ENCODE measurements at places on chromosomes 5 and 9.

DNA sequence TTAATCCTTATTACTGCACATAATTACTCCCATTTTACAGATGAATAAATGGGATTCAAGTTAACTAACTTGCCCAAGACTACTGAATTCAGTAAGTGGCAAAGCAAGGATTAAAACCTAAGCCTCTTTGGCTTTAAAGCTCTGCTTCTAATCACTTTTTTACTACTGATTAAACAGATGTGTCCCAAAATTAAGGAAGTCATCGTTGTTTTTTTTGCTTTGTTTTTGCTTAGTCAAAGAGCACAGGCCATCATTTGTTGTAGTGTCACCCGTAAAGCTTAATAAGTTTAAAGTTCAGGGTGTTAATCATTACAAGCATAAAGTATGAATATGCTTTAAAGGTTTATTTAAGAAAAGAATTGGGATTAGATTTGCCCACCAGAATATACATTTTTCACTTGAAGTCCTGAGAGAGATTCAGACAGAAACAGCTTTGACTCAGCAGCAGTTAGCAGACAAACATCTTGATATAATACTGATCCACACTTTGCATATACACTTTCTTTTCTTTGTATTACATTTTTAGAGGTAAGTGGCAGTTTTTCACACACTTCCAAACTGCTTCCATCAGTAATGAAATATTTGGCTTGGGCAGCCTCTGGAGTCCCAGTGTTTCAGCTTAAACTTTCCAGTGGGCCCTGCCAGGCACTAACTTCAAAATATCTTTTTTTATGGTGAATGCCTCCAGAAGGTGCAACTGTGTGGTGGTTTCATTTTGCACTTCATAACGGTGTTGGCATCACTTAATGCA is 52.7 kb downstream of the PIK3R1 start:
- no peak for DNase-seq

DNA sequence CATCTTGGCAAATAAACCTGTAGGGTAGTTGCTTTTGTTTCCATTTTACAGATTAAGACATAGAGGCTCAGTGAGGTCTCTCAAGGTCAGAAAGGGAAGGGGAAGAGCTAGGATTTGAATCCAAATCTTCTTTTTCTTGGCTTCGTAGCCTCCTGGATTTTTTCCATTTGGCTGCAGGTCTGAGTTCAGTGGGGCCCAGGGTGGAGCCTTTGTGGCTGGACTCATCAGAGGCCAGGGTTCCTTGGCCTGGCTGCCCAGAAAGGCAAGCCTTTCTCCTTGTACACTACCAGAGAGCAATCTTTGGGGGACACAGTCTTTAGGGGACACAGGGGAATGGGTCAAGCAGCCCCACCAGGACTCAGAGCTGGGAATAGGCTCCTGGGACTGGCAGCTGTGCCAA is 10.5 kb upstream of the TRAF1 start:
- no peak for DNase-seq

DNA sequence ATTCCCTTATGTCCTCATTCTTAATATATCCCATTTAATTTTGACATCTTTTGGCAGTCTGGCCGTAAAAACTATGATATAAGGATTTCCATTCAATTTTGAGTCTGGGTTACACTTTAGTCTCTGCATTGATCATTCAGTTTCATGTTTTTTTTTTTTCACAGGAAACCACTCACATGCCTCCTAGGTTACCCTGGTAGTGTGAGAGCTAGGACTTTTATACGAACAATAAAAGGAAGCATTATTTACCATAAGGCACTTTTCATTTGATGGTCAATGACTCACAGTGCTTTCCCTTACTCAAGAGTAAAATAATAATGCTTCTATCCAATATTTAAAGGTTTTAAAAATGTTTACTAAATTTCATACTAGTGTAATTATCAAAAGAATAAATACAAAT is 16.4 kb upstream of the DMAC1 start:
- DNase-seq, result no peak

DNA sequence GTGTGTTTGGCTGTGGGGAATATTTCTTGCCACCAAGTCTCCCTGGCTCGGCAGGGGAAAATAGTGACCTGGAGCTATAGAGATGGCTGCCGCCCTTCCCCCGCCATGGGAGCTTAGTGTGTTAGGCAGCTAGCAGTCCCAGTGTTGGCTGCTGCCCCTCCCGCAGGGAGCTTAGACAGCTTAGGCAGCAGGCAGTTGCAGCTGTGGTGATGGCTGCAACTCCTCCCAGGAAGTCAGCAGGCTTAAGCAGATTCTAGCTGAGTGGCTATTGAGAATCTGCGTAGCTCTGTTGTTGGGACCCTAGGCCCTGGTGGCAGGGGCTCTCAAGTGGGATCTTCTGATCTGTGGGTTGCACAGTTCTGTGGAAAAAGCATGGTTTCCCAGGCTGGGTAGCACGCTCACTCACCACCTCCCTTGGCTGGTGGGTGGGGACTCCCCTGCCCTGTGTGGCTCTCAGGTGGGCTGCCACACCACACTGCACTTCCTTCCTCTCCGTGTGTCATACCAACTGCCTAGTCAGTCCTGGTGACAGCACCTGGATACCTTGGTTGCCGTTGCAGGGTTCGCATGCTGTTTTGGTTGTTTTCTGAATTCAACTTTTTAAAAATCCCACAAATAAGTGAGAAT is 9.3 kb downstream of the OR1N2 start:
- DNase-seq, result no peak

GRCh38 chr5:128216860-128217531 is 133.4 kb downstream of the SLC12A2 start:
- no peak for DNase-seq

DNA sequence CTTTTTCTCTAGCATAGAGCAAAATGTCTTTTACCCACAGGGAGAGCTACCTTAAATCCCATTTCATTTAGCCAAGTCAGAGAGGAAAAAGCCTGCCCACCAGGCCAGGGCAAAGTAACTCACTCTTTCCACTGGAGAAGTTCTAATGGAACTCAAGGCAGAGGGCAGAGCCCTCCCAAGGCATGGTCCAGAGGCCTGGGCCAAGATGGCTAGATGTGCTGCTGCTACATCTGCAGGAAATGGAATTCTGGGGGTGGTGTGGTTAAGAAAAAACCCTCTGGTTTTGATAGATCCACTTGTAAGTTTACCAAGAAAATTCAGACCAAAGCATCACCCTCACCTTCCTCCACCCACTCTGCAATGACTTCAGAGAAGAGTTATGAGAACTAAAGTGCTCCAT is 37.3 kb downstream of the CSF2 start:
- DNase-seq, result no peak

DNA sequence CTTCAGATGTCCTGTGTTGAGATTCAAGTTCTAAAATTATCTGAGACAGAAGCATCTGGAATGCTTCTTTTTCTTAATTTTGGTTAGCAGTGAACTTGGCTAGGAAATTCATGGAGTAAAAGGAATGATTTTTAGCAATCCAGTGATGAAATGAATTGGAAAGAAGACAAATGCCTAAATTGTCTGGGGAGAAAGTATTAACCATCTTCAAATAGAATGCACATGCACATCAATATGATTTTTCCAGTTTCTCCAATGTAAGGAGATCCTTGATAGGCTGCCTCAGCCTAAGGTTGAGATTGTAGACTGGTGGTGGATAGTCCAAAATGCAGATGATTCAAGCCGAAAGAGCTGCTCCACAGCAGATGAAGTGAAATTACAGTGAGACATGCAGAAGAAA is 106.7 kb downstream of the PCSK5 start:
- no peak for DNase-seq

DNA sequence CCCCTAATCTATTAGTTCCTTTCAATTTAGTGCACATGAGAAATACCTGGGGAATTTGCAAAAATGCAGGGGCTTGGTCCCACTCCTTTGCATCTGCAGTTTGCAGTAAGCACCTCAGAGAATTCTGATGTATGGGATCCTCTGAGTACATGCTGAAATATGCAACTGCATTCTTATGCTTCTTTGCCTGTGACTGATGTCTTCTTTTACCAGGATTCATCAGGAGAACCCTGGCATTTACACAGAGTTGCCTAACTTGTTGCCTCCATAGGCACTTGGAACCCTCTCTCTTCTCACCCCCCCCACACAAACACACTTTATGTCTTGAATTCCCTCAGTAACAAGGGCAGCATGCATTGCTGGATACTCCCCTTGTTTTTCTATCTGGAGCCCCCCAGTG is 173.1 kb downstream of the KDM4C start:
- DNase-seq, result no peak

GRCh38 chr5:95649842-95650620 is 3.5 kb downstream of the RFESD start:
- no peak for DNase-seq

DNA sequence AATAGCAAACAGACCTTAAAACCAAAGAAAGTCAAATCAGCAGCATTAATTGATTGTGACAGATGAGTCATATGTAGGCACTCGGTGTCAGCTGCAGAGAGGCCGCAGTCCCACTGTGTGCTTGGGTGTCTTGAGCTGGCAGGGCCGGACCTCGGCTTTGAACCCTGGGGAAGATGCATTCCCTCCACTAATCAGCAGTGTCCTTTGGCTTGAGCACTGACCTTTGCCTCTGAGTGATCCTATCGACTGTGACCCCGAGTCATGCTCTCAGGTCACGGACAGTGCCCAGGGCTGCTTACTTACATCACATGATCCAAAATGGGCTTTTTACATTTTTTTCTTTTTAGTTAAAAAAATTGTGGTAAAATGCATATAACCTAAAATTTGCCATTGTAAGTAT is 188.7 kb downstream of the GADD45G start:
- DNase-seq, result no peak

- DNase-seq, result peak; percentile 34
Measured at GRCh38 chr5:133316346-133317343, 264.8 kb downstream of the HSPA4 start.

GRCh38 chr5:107669096-107670031 is 1.4 kb downstream of the EFNA5 start:
- peak; percentile 55 for DNase-seq

DNA sequence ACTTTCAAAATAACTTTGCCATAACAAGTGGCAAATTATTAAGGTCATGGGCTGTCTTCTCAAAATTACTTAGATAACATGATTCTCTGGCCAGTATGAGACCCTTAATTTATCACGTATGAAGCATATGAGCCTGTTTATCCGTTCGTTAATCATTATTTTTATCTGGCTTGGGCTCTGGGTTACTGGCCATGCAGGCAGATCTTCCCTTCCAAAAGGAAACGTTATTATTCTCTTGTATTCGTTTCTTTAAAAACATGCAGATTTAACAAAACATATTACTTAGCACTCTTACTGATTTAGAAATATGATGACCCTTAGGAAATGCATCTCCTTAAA is 148.6 kb downstream of the DOCK8 start:
- no peak for DNase-seq

DNA sequence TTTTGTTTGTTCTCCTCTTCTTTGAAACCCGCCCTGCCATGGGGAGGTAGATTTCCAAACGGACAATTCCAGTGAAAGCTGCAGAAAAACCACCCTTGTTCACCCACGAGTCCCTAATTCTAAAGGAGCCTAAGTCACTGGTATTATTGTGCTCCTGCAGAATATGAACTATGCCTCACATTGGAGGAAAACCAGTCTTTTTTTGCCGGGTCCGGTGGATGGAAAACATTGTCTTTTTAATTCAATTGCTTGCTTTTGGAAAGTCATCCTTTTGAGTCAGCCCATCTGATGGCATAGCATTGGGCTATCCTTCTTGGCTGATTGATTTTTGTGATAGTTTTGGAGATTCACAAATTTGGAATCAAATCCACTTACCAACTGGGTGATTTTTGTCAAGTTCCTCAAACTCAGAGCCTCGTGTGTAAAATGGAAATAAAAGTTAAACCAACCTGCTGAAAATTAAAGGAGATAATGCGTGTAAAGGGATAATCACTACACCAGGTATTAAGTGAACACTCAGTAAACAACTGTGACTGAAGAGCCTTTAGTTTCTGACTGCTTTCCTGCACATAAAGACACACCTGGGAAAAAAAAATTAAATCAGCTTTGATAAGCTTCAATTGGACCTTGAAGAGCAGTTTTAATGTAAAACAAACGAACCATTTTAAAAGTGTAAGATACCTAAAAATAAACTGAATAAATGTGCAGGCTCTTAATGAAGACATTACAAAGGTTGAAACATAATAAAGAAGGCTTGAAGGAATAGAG is 780 bp upstream of the CCNJL start:
- DNase-seq, result no peak

DNA sequence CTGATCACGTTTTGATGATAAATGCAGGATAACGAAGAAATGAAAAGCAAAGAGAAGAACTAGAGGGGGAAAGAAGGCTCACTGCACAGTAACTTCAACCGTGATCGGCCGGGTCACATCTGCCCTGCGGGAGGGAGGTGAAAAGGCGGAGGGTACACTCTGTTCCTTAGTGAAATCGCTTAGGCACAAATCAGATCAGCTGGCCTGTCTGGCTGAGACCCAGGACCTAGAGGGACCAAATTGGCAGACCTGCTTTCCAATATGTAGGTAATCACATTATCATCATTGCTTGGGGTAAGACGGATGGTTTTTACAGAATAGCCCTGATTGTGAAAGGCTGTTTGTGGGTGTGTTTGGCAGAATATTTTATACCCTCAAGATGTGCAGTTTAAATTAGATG is 82.2 kb downstream of the SLC28A3 start:
- DNase-seq, result no peak

- no peak for DNase-seq
Measured at GRCh38 chr9:27367175-27367798, 70.3 kb upstream of the EQTN start.

Measured in hepatocyte (in vitro differentiated cells).